ENCODE measurements at places on chromosomes 13 and 19. TPM values are rescaled to one million over a fixed set of nuclear protein-coding genes. Genes with fewer than 3 reads are reported as not detected.

Gene PNPLA6
- total RNA-seq, result 107 TPM

Gene SAMD4B
- total RNA-seq, result 101 TPM

GRCh38 chr19:900302-901111 is 7.2 kb downstream of the RNU6-9 start:
- DNase-seq, result no peak

- DNase-seq, result no peak
Observed at GRCh38 chr13:100673713-100674571, 653 bp downstream of the TMTC4 start.
